Caco-2 (cell line): ENCODE measurements at places on chromosomes 16 and 17. TPM values are rescaled to one million over a fixed set of nuclear protein-coding genes. Genes with fewer than 3 reads are reported as not detected.

DNA sequence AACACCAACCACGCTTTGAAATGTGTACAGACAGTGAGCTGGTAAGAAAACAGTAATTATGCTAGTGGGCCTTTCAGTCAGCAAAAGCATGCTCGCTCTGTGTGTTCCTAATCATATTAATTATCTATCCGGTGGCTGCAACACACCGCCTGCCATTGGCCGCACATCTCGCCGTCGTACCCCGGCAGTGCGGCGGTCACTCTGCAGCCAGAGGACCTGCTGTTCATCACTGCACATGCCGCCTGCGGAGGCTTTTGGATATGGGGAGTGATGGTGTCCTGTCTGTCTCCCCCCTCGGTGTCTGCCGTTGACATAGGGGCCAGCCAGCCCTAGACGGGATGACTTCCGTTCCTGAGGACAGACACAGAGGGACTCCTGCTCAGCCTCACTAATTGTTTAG lies 68.5 kb downstream of the RPA1 start:
- DNase-seq, result no peak
- H3K36me3 ChIP-seq, result peaks cover 3% of the 10 kb centered on the region
- H3K27ac ChIP-seq, result no peak overlapping the region
- H3K4me3 ChIP-seq, result no peak overlapping the region

GRCh38 chr17:19539841-19540311 lies 6.2 kb downstream of the SLC47A1 start:
- H3K27me3 ChIP-seq, result no peaks in the 10 kb centered on the region
- H3K27ac ChIP-seq, result no peak overlapping the region
- H3K36me3 ChIP-seq, result no peaks in the 10 kb centered on the region
- peaks cover 6% of the 10 kb centered on the region; the same call in 1 of the 2 replicates for H3K4me1 ChIP-seq
- no peak for DNase-seq
- no peak overlapping the region for H3K4me3 ChIP-seq

GRCh38 chr16:28891964-28892890 lies 13.9 kb downstream of the ATP2A1 start:
- H3K4me3 ChIP-seq, result no peak overlapping the region
- no peaks in the 10 kb centered on the region for H3K27me3 ChIP-seq
- H3K27ac ChIP-seq, result no peak overlapping the region
- no peak for DNase-seq

- no peak overlapping the region for H3K4me3 ChIP-seq
- H3K27ac ChIP-seq, result no peak overlapping the region
- no peaks in the 10 kb centered on the region for H3K36me3 ChIP-seq
- H3K4me1 ChIP-seq, result no peaks in the 10 kb centered on the region
These were observed 449.3 kb downstream of the KCNJ2 start for GRCh38 chr17:70618641-70619040.

- H3K27me3 ChIP-seq, result no peaks in the 10 kb centered on the region
- DNase-seq, result no peak
- no peak overlapping the region for H3K27ac ChIP-seq
- no peaks in the 10 kb centered on the region for H3K36me3 ChIP-seq
- no peaks in the 10 kb centered on the region for H3K4me1 ChIP-seq
These were observed 158.5 kb downstream of the TMEM114 start for GRCh38 chr16:8431783-8432182.

GRCh38 chr17:64232466-64233262 lies 30.4 kb downstream of the TEX2 start:
- no peak overlapping the region for H3K4me3 ChIP-seq
- no peaks in the 10 kb centered on the region for H3K4me1 ChIP-seq

Gene CDRT15
- total RNA-seq, result not detected in 2 replicates
